ENCODE measurements at places on chromosomes 2 and 18.

DNA sequence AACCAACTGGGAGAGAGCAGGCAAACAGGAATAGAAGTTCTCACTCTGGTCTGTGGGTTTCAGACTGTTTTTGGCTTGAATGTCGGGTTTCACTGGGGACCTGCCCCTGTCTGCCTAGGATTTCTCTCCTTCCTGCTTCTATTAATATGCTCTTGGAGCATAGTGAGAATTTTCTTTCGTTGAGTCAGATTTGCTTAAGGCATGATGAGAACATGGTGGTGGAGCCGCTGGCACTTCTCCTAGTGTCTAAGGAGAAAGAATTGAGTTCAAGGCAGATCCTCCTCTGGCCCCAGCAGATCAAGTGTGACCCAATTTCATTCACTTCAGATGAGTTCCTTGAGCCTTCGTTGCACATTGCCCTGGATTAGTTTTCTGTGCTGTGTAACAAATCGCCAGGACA is 103.9 kb upstream of the HS6ST1 start:
- no peak for DNase-seq

DNA sequence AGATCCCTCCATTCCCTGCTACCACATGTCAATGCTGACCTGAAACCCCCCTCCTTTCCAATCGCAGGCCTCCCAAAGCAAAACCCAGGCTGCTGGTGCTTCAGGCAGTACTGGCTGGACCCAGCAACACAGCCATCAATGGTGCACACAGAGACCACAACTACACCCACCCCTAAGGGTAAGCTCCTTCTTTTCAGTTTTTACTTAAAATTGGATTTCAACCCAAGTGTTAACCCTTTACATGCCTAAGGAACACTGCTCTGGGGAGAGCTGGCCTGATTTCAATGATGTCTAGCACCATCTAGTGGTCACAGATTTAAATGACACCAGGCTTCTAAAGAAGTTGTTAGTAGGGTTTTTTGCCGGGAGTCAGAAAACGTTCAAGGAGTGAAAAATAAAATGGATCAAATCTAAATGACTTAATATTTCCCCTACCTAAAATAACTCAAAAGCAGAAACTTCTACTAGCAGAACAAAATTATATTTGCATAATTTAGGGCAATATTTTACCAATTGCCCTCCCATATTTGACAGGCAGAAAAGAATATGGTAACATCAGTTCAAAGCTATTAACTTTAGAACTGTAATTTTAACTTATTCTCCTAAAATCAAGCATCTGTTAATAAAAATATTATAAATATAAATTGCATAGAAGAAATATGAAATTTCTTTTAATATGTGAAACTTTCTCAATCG is 24.6 kb downstream of the FECH start:
- DNase-seq = peak; percentile 48

- no peak for DNase-seq
Observed at GRCh38 chr2:86072271-86072858, 33.3 kb downstream of the POLR1A start.

- no peak for DNase-seq
Observed at GRCh38 chr2:223758131-223758840, 79.1 kb downstream of the AP1S3 start.

DNA sequence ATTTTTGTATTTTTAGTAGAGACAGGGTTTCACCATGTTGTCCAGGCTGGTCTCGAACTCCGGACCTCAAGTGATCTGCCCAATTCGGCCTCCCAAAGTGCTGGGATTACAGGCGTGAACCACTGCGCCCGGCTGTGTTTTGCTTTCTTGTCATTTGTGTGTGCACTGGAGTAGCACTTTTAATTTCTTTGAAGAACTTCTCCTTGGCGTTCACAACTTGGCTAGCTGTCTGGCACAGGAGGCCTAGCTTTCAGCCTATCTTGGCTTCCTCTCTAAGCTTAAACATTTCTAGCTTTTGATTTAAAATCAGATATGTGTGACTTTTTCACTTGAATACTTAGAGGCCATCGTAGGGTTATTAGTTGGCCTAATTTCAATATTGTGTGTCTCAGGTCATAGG is 93.0 kb downstream of the COMMD1 start:
- DNase-seq = no peak

DNA sequence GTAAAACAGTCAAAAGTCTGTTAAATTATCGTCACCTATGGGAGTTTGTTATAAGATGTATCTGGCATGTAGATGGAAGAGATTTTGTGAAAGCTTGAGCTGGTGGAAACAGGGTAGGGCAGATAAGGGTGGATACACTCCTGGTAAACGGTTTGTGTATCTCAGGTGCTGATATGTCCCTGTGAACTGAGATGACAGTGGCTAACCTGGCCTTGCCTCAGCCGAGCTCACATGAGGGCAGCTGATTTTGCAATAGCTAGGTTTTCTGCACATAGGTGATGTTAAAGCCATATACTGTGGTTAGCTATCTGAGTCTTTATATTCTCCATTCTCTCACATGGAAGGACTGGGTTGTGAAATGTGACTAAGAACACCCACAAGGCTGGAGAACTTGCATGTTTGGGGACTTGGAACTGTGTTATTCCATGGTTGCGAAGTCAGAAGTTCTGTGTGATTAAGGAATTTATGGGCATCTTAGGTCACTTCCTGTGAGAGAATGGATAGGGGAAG is 205.1 kb downstream of the TPGS2 start:
- DNase-seq = no peak

- no peak for DNase-seq
Observed at GRCh38 chr18:6370410-6370809, 44.3 kb downstream of the L3MBTL4 start.

DNA sequence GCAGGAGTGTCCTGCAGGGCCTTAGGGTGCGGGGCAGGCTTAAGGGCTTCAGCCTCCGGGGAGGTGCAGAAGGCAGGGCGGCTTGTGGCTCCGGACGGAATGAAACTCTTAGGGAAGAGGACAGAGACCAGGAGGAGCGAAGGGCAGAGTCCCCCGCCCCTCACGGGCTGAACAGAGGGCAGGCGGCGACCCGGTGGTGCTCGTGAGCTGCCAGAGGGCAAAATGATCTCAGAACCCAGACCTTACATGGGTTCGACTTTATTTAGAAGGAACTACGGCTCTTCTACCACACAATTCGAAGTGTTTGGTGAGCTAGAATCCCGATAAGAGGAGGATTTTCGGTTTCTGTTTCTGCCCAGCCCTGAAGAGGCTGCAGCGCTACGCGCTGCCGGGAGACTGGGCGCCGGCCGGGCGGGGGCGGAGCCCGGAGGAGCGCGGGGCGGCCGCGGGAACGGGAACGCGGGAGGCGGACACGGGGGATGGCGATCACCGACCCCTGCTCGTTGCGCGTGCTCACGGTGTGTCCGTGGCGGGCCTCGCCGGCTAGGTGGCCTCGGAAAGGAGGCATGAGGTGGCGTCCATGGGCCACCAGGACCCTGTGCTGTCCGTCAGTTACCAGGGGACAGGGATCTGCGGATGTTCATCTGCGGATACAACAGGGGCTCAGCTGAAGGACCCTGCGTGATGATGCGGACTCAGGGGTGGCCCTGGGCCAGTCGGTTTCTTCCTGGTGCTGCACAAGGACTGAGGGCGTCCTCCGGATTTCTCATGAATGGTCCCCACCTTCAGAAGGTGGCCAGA is 4.2 kb upstream of the SP100 start:
- peak; percentile 68 for DNase-seq

DNA sequence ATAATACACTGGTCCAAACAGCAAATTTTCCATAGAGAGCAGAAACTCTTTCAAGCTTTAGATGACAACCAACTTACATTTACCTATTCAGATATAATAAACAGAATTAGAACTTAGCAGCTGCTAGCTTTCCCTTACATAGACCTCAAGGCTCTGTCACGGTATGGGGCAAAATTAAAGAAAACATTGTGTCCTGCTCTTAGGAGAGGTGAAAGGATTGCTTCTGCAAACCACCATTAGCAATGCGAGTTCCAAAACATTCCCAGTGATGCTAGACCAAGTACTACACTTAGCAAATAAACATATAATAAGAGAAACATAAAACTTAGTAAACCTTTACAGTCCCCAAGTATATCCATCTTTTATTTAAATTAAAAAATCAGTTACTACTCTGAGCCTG is 183.3 kb downstream of the CAMKMT start:
- DNase-seq = no peak

- peak; percentile 38 for DNase-seq
Observed at GRCh38 chr2:216083464-216084281, 2.0 kb downstream of the TMEM169 start.

- no peak for DNase-seq
Observed at GRCh38 chr18:12305930-12306629, 2.0 kb upstream of the TUBB6 start.

GRCh38 chr2:236726701-236727450 is 157.3 kb downstream of the ACKR3 start:
- DNase-seq = no peak

DNA sequence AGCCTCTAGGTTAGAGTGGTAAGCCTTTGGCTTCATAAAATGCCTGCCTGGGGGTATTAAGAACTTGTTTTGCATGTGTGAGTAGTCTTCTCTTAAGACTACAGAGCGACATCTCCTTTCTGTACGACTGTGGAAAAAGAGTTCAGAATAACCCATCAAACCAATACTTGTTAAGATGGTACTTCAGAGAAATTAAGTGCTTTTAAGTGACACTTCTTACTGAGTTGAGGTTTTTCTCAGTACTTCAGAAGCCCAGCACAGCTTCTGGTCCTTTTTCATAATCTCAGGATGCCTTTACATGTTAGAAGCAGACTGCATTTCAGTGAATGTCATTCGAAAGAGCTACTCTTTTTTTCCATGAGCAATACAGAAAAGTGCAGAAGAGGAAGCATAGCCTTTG is 10.8 kb downstream of the XRCC5 start:
- DNase-seq = no peak

DNA sequence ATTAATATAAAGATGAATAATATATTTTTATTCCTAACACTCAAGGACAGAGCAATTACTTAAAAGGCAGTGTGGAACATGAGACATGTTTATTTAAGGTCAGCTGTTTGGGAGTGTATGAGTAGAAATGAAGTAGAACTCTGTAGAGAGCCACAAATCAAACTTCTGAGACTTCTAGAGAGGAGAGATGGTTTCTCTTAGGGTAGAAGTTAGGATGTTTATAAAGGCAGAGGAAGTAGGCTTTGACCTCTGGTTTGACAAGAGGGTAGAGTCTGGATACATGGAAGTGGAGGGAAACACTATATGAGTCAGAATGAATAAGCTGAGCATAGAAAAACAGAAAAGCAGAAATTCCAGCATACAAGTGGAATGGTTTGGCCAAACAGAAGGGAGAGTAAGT is 262.1 kb upstream of the KLHL14 start:
- no peak for DNase-seq

- DNase-seq = no peak
Observed at GRCh38 chr2:85594715-85595300, 737 bp upstream of the RNF181 start.

GRCh38 chr2:67485431-67485830 is 88.3 kb downstream of the ETAA1 start:
- no peak for DNase-seq

DNA sequence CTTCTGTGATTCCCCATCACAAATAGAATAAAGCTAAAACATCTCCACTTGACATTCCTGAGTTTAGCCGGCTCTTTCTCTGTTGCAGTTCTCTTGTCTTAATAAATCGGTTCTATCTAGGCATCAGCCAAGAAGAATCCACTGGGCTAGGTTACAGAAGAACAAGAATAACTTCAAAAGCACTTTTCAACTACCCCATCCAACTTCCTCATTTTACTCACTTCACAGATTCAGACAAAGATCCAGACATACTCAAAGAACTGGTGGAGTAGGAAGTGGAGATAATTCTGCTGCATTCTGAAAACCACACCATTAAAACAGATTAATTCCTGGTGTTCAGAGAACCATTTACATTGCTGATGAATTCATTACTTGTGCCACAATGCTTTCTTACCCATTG is 9.6 kb upstream of the ALPK2 start:
- DNase-seq = no peak

- peak; percentile 78 for DNase-seq
Observed at GRCh38 chr18:3448838-3449511, 997 bp upstream of the TGIF1 start.

DNA sequence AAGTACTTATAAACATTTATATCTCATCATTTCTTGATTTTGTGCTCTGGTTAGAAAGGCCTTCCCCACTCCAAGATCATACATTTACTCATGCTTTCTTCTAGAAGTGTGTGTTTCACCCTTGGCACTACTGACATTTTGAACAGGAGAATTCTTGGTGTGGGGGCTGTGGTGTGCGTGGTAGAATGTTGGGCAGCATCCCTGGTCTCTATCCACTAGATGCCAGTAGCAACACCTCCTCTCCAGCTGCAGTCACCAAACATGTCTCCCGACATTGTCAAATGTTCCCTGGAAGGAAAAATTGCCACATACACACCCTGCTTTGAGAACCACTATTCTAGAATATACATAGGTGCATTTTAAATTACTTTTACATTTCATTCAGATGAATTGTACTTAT is 8.7 kb upstream of the TGIF1 start:
- DNase-seq = no peak

GRCh38 chr2:62824388-62824787 is 118.9 kb downstream of the EHBP1 start:
- no peak for DNase-seq
